ENCODE measurements at places on chromosomes 3 and 15.

DNA sequence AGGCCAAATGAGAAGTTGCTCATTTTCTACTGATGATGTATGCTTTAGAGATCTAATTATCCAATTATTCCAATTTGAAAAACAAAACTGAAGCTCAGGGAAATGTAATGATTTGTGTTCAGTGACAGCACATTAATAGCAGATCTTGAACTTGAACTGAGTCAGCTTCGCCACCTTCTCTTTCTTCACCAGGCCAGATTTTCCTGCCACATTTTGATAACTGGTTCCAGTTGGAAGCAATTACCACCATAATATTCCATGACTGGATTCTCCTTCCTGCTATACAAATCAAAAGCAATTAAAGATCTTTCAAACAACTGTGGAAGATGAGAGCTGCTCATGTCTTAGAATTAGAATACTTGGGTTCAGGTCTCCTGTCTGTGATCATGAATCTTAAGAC lies 334.1 kb downstream of the RBMS3 start:
- no peak for DNase-seq

DNA sequence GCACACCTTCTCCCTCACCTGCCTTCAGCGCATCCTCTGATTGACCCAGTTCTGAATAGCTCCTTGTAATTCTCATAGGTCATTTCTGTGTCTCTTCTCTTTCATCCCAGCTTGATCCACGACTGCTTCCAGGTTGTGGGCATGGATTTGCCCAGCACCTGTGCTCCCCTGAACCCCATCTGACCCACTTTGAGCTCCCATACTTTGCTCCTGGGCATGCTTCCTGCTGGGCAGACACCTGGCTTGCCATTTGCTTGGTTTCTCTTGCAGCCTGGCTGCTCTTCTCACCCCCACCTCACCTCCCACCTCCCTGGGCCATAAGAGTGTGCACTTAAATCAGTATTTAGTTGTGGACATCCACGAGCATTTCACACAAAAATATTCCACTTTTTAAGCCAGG lies 635.5 kb downstream of the TBL1XR1 start:
- no peak for DNase-seq

DNA sequence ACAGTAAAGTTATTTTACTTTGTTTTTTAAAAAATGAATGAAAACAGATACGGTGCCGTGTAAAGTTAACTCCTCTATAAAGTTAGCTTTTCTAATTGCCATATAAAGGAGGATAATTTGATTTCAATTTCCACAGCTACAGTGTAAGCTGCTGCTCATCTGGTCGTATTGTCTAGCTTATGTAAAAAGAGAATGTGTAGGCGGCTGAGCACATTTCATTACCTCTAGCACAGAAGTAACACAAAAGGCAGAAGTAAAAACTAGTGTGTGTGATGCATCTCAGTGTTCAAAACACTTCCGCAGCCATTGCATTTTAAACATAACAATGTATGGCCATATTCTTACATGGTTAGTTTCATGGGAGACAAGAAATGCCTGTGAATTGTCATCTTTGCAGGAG lies 105.0 kb upstream of the P2RY1 start:
- DNase-seq = no peak

GRCh38 chr15:40379853-40380252 lies 2.7 kb upstream of the KNSTRN start:
- no peak for DNase-seq

GRCh38 chr3:159645874-159646273 lies 342.8 kb upstream of the IL12A start:
- DNase-seq = no peak

GRCh38 chr3:134344560-134344959 lies 29.7 kb downstream of the AMOTL2 start:
- no peak for DNase-seq

DNA sequence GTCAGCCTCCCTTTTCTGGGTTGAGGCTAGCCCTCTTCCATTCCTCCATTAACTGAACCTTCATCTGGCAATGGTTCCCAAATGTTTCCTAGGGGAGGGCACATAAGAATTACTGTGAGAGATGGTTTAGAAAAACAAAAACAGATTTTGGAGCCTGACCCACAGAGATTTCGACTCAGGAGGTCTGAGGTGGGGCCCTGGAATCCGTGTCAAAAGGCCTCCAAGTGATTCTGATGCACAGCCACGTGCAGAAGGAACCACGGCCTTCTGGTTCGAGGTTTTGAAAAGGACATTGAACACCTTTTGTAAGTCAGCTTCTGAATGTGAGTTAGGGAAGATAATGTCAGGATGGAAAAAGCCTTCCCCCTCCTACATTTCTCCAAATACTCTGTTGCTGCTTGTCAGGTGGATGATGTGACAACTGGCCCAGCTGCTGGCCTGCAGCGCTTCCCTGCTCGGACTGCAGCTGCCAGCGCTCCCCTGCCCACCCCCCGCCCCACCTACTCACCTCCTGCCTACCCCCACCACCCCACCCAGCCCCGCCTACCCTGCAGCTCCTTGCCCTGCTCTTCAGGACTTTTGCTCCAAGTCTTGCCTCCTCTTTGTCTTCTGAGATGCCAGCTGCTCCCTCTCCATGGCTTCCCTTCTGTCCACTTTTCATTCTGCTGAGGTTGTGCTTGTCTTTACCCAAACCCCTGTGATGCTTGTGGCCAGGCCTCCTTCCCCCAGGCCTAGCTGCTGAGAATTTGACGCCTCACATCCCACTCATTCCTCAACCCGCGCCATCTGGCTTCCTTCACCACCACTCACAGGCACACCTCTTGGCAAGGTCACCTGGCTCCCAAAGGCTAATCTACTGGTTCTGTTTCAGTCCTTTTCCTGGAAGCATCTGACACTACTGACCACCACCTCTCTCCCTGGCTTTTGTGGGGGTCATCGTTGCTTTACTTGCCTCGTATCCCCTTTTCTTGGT lies 6.6 kb downstream of the EHD4 start:
- DNase-seq = no peak

DNA sequence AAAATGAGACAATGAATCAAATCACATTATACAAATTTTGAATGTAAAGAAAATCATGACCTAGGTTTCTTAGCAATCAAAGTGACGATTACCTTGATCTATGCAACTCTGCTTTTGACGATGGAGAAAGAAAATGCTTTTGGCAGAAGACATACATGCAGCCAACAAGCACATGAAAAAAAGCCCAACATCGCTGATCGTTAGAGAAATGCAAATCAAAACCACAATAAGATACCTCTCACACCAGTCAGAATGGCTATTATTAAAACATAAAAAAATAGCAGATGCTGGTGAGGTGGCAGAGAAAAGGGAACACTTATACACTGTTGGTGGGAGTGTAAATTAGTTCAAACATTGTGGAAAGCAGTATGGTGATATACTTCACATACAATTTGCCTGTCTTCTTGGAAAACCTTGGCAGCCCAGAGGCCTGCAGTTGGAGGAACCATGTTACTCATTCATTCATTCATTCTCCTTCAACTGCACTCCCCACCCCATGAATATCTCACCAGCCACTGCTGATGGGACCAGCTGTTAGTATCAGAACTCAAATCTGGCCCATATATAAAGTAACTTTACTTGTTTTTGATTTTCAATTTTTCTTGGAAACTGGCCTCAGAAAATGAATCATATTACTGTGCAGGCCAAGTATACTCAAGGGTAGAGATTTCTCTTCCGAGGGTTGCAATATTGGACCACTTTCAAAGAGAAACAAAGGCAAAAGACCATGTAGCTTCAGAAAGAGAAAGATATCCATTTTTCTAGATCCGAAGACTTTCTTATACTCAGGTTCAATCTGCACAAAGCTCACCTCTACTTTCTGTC lies 358.6 kb upstream of the ARHGEF26 start:
- DNase-seq = no peak

DNA sequence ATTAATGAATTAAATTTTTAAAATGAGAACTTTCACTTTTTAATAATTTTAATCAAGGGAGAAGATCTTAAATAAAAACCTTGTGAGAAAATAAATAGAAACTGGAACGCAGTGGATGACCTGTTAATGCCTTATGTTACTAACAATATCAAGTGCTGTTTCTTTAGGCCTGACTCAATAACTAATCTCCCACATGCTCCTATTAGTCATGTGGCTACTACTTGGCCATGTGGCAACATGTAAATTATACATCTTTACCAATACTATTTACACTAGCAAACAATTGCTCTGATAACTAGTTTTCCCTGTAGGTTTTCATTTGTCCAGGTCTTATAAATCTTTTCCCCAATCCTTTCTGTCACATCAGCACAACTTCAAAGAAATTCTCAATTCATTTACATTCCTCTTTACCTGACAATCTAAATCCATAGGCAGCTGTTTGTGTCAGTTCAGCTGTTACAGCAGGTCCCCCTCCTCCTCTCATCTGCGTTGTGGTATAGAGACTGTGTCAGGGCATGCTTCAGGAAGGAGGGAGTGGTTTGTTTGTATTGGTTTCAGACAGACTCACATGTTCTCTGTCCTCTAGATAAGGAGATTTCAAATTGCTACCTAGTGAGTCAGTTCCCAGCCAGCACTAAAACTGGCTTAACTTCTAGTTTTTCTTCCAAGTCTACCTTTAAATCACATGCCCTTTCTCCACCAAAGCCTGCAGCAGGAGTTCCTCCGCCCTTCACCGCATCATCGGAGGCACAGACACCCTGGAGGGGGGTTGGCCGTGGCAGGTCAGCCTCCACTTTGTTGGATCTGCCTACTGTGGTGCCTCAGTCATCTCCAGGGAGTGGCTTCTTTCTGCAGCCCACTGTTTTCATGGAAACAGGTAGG lies 11.3 kb upstream of the C3orf52 start:
- peak; percentile 34 for DNase-seq

DNA sequence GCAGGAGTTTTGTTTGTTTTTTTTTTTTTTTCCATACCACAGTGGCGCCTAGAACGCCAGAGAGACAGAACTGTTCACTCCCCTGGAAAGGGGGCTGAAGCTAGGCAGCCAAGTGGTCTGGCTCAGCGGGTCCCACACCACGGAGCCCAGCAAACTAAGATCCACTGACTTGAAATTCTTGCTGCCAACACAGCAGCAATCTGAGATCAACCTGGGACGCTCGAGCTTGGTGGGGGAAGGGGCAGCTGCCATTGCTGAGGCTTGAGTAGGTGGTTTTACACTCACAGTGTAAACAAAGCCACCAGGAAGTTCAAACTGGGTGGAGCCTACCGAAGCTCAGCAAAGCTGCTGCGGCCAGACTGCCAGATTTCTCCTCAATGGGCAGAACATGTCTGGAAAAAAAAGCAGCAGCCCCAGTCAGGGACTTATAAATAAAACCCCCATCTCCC lies 29.8 kb downstream of the SPICE1 start:
- no peak for DNase-seq

GRCh38 chr3:66952357-66952756 lies 45.8 kb upstream of the KBTBD8 start:
- DNase-seq = no peak

DNA sequence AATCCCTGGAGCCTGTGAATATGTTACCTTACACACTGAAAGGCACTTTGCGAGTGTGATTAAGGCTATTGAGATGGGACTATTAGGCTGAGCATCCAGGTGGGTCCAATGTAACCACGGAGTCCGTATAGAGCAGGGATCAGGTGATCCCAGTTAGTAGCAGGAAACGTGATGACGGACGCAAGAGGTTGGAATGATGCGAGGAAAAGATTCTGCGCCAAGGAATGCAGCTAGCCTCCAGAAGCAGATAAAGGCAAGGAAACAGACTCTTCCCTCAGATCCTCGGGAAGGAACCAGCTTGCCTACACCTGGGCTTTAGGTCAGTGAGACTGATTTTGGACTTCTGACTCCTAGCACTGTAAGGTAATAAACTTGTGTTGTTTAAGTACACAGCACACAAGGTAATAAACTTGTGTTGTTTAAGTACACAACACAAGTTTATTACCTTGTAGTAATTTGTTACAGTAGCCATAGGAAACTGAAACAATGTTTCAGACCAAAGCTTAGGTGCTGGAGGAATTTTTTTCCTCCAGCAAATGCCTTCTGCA lies 125.0 kb downstream of the CHST2 start:
- no peak for DNase-seq

- no peak for DNase-seq
These were observed 21.0 kb upstream of the EID1 start for GRCh38 chr15:48856942-48857341.

DNA sequence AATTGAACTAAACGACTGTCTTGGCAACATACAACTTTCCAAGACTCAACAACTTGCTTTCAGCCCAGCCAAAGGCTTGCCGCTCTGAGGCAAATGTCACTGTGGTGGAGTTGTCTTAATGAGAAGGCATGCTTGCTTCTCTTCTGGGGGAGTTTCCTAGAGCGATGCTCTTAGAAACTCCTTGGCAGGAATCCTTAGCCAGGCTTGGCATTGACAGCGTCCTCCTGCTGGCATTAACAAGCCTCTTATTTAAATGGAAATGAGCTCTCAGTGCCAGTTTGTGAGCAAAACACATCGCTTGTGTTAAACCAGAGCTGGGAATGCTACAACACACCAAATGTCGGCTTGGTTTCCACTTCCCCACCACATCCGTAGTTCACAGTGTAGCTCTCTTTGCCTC lies 265.5 kb upstream of the TPRG1 start:
- DNase-seq = no peak

GRCh38 chr15:77446840-77447390 lies 26.2 kb downstream of the HMG20A start:
- no peak for DNase-seq

GRCh38 chr3:98839846-98840245 lies 61.6 kb downstream of the DCBLD2 start:
- no peak for DNase-seq

DNA sequence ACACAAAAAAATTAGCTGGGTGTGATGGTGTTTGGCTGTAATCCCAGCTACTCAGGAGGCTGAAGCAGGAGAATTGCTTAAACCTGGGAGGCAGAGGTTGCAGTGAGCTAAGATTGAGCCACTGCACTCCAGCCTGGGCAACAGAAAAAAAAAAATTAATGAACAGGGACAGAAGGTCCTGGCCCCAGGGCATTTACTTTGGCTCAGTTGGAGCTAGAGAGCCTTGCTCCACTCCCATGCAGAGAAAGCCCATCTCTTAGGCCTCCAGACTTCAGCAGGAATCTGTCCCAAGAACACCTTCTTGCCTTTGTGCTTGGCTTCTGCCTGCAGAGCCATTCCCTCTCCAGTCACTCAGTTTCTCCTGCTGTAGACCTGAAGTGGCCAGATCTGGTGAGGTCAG lies 8.7 kb downstream of the KLHDC8B start:
- DNase-seq = no peak

DNA sequence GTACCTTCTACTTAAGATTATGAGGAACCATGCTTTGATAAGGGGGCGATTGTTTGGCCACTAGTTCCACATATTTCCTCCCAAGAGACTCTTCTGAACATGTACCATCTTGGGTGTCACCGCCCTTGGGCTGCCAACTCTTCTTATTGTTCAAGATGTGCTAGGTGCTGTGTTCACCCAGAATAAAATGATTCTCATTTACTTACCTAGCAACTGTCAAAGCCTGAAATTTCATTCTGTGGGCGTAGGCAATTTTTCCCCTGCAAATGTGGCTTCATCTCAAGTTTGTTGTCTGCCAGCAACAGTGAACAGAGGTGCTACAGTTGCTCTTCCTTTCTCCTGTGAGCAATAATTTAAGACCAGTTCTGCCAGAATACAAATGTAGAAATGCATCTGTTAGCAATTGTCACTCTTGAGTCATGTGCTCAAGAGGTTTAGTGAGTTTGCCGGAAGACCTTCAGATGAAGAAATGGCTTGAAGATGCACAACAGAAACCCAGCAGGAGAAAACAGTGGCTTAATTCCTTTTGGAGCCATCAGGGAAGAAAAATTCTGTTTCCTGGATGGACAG lies 41.3 kb upstream of the RARB start:
- DNase-seq = no peak

- DNase-seq = no peak
These were observed 23.0 kb upstream of the COPG1 start for GRCh38 chr3:129226374-129226773.

GRCh38 chr3:129672412-129672811 lies 65.9 kb upstream of the PLXND1 start:
- DNase-seq = no peak

- DNase-seq = no peak
These were observed 176.0 kb downstream of the SATB1 start for GRCh38 chr3:18249126-18249525.
